Renal pelvis (tissue), 12 donors: ENCODE measurements at places on chromosomes 1 and 21. TPM values are rescaled to one million over a fixed set of nuclear protein-coding genes. Genes with fewer than 3 reads are reported as not detected.

FNBP1L gene
- 108 TPM for polyA plus RNA-seq

ZMYM4 gene
- 74.2 TPM for polyA plus RNA-seq

FMN2 gene
- 4.7 TPM for polyA plus RNA-seq

PRKAA2 gene
- 23.9 TPM for polyA plus RNA-seq

MMP23B gene
- polyA plus RNA-seq = 34.6 TPM
